ENCODE measurements at places on chromosomes 5 and 9.

DNA sequence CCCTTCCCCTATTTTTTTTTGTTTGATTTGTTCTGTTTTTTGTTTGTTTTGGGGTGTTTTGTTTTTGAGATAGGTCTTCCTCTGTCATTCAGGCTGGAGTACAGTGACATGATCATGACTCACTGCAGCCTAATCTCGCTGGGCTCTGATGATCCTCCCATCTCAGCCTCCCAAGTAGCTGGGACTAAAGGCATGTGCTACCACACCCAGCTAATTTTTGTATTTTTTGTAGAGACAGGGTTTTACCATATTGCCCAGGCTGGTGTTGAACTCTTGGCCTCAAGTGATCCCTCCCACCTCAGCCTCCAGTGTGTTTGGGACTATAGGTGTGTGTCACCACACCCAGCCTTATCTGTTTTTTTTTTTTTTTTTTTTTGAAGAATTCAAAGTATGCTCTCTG is 605.4 kb downstream of the DNAH5 start:
- no peak for DNase-seq

- no peak for DNase-seq
Measured at GRCh38 chr5:37921452-37921851, 81.6 kb upstream of the GDNF start.

- no peak for DNase-seq
Measured at GRCh38 chr5:87788416-87788815, 375.7 kb upstream of the CCNH start.

DNA sequence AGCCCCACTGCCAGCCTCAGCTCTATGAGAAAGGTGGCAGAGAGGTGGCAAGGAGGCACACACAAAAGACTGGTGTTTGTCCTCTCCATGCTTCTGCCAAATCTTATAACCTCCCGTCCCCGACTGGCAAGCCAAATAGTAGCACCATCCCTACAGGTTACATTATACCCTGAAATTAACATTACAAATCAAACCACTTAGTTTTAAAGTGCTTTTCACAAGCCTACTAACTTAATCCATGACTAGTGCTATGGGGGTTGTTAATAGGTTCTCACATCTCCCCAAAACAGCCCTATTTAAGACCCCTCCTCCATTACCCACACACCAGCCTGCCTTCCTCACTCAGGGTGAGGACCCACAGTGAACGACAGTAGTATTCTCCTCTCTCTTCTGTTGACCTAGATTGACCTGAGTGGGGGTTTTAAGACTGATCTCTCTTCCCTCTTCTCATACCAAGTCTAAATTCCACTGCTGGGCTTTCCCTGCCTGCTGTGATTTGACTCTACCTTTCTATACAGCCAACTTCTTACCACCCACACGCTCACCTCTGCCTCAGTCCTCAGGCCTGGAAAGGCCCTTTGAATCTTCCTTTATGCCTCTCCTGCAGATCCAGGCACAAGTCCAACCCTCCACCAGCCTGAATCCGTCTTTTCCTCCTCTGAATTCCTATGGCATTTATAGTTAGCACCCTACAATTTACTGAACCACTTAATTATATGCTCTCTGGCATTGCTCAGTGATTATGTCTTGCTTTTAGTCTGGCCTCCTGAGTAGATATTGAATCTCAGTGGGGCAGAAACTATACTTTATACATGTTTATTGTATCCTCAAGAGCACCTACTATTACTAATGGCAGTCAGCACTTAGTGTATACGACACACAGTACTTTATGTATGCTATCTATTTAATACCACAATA is 116.1 kb downstream of the TMEM174 start:
- no peak for DNase-seq

- no peak for DNase-seq
Measured at GRCh38 chr5:372996-373709, 51.6 kb downstream of the AHRR start.

- DNase-seq: no peak
Measured at GRCh38 chr5:34524123-34524522, 132.0 kb upstream of the RAI14 start.

DNA sequence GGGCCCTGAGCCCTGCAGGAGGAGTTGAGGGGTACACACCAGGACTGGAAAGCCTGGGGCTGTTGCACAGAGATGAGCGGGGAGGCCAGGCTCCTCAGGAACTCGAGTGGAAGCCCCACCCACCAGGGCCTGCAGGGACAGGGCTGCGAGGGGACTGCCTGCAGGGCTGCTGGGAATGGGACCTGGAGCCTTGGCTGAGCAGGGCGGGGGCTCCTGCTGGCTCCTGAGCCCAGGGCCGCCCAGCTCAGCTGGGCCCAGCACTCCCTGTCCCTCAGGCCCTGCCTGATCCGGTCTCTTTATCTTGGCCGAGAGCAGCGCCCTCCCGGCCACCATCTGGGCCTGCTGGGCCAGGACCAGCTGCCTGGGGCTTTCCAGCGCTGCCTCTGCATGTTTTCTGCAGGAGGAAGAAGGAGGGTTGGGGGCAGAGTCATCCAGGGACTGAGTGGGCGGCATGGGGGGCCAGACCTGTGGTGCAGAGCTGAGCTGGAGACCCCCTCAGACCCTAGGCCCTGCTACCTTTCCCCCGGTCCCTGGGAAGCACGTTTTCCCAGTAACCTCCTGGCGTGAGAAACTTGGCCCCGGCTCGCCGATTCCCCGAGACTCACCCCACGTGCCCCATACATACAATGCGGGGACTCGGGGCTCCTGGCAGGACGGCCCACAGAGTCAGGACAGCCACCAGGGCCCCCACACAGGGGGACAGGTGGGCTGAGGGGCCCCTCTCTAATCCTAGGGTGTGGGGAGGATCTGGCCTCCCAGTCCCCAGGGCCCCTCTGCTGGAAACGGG is 9.4 kb downstream of the LCN12 start:
- DNase-seq: no peak

- DNase-seq: no peak
Measured at GRCh38 chr9:129781131-129781530, 21.9 kb upstream of the TOR1B start.

Measured in activated effector memory CD4-positive, alpha-beta T cell treated with Interleukin-2 at 50 U/mL for 16 hours (primary cell).